ENCODE measurements at places on chromosomes 3 and 15.
A peak's percentile ranks its signal among the peaks of the same experiment; 100 is the strongest.

- no peak for DNase-seq
Observed at GRCh38 chr3:149442043-149442442, 32.5 kb upstream of the TM4SF4 start.

GRCh38 chr3:17151598-17152373 is 267.0 kb downstream of the PLCL2 start:
- peak; percentile 84 for DNase-seq

- no peak for DNase-seq
Observed at GRCh38 chr3:178669022-178669601, 132.9 kb downstream of the KCNMB2 start.

DNA sequence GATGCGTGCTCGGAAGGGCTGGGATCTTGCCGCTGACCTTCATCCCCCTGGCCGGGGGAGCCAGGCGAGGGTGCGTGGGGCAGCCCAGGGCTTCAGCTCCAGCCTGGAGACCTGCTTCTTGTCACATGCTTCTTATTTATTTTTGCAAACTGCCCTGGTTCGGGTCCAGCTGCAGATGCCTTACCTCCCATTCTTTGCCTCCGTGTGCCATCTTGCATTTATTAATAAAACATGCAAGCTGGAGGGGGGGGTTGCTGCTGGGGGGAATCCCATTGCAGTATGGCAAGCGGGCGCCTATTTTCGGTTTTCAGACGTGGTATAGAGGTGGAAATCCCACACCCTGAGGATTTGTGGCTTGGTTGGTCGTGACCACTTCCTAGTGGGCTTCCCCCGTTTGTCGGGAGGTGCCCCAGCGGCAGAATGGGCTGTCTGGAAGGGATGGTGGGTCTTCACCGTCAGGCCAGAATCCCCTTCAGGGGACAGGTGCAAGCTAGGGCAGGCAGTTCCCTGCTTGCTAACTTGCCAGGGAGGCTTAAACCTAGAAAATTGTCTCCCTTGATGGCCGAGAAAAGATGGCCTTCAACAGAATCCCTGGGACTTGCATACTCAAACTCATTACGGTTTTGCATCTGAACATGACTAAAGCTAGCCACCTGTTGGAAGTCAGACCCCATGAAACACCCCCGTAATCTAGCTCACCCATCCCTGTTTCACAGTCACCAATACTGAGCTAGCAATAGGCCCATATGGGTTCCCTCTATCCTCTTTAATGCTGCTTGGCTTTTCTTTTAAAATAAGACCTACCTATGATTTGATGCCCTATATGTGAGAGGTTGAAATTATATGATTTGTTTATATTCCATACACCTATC is 569 bp downstream of the TMEM266 start:
- DNase-seq: no peak

GRCh38 chr3:170162630-170163029 is 18.9 kb downstream of the PHC3 start:
- DNase-seq: no peak

GRCh38 chr15:45794712-45795439 is 160.0 kb downstream of the SQOR start:
- DNase-seq: no peak

DNA sequence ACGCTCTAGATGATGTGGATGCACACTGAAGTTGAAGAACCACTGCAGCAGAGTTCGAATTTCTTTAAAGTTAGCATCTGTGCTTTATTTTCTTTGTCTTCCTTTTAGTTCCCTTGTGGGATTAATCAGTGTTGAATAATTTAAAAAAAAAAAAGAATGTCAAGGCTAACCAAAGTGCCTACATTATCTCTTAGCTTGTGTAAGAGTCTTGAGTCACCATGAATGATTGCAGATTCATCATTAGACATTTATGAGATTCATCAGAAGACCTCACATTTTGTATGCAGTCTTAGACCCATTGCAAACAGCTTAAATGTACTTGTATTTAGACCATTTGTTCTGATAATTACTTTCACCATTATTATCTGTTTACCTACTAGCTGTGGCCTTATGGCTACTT is 182.2 kb downstream of the FNDC3B start:
- no peak for DNase-seq

GRCh38 chr3:100533176-100533575 is 40.8 kb downstream of the TMEM45A start:
- DNase-seq: no peak

DNA sequence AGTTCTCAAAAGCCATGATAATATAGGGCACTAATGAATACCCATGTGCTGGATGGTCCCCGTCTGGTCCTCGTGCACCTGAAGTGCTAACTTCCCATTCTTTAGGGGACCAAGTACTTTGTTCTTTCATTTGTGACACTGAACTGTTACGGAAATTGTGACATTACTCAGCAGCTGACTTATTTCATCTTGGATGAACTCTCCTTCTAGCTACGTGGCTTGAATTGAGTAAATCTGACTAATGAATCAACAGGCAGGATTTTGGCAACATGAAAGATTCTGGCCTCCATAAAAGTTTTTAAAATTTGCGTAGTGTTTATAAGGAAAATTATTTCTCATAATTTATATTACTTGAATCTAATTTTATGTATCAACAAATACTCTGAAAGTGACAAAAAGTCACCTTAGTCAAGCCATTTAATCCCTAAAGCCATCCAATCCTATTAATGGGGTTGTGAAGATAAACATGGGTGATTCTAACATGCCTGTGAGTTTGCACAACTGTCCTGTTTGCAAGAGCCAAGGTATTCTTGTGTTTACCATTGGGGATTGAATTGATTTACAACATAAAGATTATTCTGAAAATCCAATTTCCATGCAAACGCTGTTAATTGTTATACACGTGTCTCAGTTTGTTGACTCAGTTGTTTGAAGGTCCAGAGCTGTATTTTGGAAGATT is 119.9 kb downstream of the AGBL1 start:
- no peak for DNase-seq

GRCh38 chr3:192373032-192373431 is 354.3 kb downstream of the FGF12 start:
- no peak for DNase-seq

DNA sequence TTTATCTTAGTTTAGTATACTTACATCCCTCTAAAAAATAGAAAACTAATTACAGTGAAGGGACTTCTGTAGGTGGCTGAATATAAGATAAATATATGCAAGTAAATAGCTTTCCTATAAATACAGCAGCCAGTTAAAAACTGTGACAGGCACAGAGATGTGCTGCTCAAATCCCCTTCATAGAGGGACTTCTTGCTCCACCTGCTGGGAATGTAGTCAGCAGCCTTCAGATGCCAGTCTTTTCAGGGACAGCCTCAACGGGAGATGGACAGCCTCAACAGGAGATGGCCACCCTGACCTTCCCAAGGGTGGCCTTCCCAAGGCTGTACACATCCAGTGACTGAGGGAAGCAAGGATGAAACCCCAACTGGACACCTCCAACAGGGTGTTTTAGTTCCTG is 15.7 kb upstream of the PRR23E start:
- DNase-seq: no peak

DNA sequence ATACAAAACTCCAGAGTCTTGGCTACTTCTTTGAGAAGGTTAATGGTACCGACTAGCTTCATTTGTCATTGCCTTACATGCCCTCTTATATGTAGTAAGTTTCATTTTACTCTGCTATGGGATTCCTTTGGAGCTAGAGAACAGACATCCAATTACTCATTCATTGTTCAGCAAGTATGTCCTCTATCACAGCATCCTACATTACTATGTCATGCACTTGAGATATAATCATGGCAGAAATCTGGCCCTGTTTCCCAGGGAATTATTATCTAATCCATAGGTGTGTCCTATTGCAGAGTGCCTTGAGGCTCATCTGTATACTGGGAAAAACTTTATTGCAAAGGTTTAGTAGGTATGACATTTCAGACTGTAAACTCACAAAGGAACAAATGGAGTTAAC is 333.1 kb upstream of the NECTIN3 start:
- no peak for DNase-seq
